MV-4-11 (cell line): ENCODE measurements at places on chromosomes 4 and X.

- no peak for DNase-seq
Measured at GRCh38 chr4:101191302-101192098, 155.8 kb downstream of the PPP3CA start.

GRCh38 chrX:50606300-50606950 is 135.8 kb upstream of the DGKK start:
- no peak for DNase-seq

DNA sequence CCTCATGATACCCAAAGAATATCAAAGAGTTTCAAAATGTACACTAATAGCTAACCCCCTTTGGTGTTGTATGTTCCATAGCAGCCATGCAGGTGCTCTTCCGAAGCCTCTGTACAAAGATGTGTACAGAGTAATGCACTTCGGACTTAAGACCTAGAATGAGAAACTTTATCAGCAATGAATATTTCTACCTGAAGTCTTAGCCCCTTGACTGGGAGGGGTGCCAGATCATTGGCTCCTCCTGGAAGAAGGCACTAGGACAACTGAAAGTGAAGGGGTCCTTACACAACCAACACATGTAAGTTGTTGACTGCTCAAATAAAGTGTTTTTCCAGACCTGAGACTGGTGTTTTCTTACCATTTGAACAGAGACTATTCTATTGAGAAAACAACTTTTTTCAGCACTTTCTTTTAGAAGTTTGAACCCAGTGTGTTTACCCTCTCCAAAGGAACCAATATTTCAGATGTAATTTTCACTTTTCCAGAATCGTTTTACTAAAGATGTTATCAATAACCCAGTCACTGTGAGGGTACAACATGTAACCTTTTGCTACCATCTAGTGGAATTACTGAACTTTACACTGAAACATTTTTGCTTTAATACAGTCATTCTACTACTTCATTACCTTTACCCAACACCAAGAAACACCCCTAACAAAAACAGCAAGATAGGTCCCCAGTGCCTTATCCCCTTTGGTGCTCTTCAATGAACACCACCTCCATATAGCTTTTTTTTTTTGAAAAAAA is 33.3 kb upstream of the PRDX4 start:
- DNase-seq = no peak

GRCh38 chr4:159941076-159941475 is 838.2 kb downstream of the RAPGEF2 start:
- DNase-seq = no peak

DNA sequence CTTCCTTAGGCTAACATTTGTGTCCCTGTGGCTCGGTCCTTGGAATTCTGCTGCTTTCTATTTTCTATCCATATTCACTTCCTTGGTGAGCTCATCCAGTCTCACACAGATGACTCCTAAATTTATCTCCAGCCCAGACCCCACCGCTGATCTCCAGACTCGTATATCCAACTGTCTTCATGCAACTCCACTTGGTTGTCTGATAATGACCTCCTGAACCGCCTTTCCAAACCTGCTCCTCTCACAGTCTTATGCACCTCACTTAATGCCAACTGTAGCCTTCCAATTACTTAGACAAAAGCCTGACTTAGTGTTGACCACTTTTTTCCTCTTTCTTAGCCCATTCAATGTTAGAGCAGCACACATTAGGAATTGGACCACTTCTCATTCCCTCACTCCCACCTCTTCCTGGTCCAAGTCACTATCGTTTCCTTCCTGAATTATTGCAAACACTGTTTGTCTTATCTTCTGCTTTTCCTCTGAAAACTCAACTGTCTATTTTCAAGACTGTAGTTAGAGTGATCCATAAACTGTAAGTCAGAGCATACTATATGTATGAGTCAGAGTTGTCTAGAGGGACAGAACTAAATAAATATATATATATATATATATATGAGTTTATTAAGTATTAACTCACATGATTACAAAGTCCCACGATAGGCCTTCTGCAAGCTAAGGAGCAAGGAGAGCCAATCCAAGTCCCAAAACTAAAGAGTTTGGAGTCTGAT is 292.5 kb downstream of the UNC5C start:
- DNase-seq = no peak

GRCh38 chr4:141635736-141636081 is 674 bp upstream of the IL15 start:
- DNase-seq = no peak

DNA sequence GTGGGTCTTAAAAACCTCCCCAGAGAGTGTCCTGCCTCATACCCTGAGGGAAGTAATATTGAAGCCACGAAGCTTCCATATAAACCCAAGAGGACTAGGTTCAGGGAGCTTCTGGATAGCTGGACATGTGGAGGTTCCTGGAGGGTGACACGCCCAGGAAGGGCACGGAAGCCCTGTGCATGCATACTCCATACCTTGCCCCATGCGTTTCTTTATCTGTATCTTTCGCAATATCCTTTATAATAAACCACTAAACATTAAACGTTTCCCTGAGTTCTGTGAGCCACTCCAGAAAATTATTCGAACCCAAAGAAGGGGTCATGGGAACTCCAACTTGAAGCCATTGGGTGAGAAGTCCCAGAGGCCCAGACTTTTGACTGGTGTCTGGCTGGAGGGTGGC is 45.7 kb upstream of the HPF1 start:
- no peak for DNase-seq

- DNase-seq = no peak
Measured at GRCh38 chr4:44583393-44583792, 68.0 kb downstream of the YIPF7 start.

- peak; percentile 58 for DNase-seq
Measured at GRCh38 chrX:49308604-49309269, 5.3 kb downstream of the GAGE10 start.

DNA sequence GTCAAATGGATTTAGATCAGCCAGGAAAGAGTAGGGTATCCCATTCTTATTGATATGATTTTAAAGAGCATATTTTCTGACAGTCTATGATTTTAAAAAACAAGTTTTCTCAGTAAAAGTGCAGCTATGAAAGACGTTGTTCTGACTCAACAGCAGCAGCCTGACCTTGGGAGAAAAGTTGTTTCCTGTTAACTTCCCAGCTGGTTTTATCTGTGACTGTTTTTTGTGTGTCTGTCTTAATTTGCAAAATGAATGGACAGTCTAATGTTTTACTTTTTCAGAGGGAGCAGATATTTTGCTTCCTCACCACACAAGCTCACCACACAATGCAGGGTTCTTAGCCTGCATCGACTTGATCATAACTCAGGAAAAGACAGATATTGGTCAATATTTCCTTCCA is 764 bp upstream of the MTHFD2L start:
- DNase-seq = no peak

- DNase-seq = no peak
Measured at GRCh38 chrX:119186763-119187162, 49.3 kb upstream of the PGRMC1 start.

- no peak for DNase-seq
Measured at GRCh38 chr4:5086535-5086934, 35.3 kb downstream of the STK32B start.

DNA sequence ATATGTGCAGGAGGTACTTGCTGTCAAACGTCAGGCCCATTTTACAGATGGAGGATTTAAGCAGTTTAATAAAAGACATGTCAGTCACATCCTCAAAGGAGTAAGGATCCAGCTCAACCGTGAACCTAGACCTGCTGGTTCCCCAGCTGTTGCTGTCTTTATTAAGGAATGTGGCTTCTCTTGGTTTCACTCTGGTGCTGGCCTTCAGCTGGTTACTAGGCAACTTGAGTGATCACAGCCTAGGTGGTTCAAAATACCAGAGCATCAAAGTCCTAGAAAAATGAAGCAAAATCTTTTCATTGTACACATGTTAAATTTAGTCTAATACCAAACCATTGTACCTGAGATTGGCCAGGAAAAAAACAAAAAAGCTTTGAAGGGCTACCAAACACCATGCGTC is 32.7 kb upstream of the GLRA2 start:
- no peak for DNase-seq

GRCh38 chr4:113447769-113448168 is 313.8 kb downstream of the CAMK2D start:
- DNase-seq = peak; percentile 72

- no peak for DNase-seq
Measured at GRCh38 chr4:55730280-55730931, 89.2 kb upstream of the EXOC1L start.

DNA sequence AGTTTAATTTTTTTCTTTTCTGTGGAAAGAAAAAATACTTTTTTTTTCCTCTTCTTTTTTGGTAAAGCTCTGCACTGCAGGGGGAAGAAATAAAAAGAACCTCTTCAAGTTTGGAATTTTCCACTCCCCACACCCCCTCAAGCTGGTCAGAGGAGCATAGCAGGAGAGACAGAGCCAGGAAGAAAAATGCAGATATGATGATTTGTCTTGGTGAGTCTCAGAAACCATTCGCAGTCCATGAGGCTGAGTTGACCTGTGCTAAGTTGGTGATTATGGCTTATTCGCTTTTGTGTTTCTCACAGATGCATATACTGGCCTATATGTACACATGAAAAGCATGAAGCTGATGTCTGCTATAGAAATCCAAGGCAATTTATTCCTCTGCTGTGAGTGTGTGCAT is 205.9 kb downstream of the LDB2 start:
- DNase-seq = no peak

- DNase-seq = no peak
Measured at GRCh38 chr4:113524505-113525186, 236.9 kb downstream of the CAMK2D start.

- DNase-seq = no peak
Measured at GRCh38 chr4:7210824-7211223, 18.5 kb downstream of the SORCS2 start.

- DNase-seq = no peak
Measured at GRCh38 chr4:24372881-24373280, 211.5 kb downstream of the DHX15 start.

- peak; percentile 66 for DNase-seq
Measured at GRCh38 chr4:129926936-129927335, 831.0 kb downstream of the C4orf33 start.

GRCh38 chr4:15754323-15754722 is 23.8 kb upstream of the CD38 start:
- peak; percentile 61 for DNase-seq

DNA sequence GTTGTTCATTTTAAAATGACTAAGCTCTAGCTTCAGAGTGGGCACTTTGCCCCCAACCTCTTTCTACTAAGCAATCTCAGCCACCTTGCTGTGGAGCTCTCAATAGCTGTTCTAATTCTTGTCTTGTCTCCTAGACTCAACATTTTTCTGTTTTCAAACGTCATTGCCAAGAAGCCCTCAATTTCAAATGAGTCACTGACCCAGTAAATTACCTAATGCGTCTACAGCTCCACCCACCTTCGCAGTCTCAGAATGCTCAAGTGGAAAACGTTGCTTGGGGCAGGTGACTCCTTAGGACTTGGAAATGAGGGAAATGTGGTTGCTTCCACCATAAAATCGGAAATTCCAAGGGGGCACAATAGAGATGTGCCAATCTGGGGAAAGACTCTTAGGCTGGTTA is 59.0 kb downstream of the ING2 start:
- DNase-seq = no peak

- DNase-seq = no peak
Measured at GRCh38 chrX:102712981-102713625, 855 bp downstream of the GPRASP2 start.

- no peak for DNase-seq
Measured at GRCh38 chr4:182555997-182556418, 312.8 kb downstream of the TENM3 start.

DNA sequence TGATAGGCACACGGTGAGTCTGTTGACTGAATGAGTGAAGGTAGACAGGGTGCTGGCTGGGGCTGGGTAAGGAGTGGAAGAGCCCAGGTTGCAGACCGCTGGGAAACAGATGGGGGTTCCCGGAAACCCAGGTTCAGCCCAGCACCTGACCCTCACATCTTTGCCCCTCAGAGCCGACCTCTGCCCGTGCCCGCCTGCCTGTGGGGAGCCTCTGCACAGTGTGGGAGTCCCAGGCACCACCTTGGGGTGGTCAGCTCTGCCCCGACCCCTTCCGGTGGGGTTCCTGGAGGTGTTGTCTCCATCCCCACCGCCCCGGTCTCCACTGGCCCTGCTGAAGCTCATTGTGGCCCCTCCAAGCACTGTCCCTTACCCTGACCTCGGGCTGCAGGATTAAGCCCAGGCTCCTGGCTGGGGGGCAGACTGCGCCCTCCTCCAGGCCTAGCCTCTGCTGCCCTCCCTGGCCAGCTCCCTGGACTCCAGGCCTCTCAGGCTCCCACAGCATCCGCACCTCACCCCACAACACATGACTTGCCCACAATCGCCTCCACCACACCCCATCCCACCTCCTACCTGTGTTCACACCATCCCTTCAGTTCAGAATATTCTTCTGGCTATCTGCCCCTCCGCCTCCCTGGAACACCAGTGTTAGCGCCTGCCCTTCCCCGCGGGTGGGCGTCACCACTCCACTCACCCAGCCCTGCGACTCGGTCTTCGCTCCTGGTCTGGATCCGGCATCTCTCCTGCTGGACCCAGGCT is 21.4 kb downstream of the HMX1 start:
- no peak for DNase-seq

- no peak for DNase-seq
Measured at GRCh38 chr4:71333368-71333767, 5.5 kb upstream of the SLC4A4 start.

GRCh38 chr4:139710073-139710472 is 44.5 kb downstream of the MGST2 start:
- no peak for DNase-seq

GRCh38 chrX:139287155-139287924 is 243.2 kb upstream of the F9 start:
- DNase-seq = no peak

DNA sequence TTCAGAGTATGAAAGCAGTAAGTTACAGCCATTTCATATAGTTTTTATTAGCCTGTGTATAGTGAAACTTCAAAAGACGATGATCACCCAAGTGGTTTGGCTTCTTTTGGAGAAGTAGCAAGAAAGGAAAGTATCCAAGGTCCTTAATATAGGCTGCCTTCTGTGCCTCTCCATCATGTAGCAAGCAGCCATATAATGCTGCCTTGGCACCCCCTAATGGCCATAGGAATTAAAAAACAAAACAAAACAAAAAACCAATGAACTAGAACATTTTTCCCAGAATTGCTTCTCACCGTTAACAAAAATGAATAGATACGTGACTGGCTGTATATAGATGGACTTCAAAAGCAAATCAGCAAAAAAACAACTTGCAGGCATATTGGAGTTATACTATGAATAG is 18.9 kb downstream of the LAMP2 start:
- peak; percentile 53 for DNase-seq

DNA sequence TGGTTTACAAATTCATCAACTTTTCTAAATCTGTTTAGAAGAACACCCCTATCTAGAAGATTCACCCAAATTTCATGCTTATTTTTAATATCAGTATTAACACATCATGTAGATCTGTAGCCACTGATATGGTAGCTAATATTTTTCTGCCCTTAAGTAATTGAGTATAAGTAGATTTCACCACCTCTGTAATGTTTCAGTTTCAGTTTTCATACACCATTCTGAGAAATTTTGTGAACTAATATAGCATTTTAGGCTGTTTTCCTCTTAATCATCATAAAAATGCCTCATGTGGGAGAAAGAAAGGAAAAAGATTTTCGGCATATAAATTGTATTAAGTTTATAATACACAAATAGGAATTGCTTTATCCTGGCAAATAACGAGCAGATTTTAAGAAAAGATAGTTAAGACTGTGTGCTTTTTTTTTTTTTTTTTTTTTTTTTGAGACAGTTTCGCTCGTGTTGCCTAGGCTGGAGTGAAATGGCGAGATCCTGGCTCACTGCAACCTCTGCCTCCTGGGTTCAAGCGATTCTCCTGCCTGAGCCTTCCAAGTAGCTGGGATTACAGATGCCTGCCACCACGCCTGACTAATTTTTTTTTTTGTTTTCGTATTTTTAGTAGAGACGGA is 21.4 kb upstream of the RBPJ start:
- DNase-seq = peak; percentile 18

GRCh38 chr4:119138046-119138445 is 2.4 kb downstream of the MYOZ2 start:
- DNase-seq = no peak
